ENCODE measurements at places on chromosomes 1 and 21. TPM values are rescaled to one million over a fixed set of nuclear protein-coding genes. Genes with fewer than 3 reads are reported as not detected.

NBPF10 gene
- total RNA-seq = 2.1 TPM

RHD gene
- 0.07 TPM for total RNA-seq

GNG4 gene
- 38.2 TPM for total RNA-seq

FNDC10 gene
- 14.3 TPM for total RNA-seq

All from neural crest cell (in vitro differentiated cells).